ENCODE measurements at places on chromosomes 1 and 21.

- DNase-seq: no peak
Measured at GRCh38 chr1:3003941-3004270, 17.4 kb upstream of the ACTRT2 start.

DNA sequence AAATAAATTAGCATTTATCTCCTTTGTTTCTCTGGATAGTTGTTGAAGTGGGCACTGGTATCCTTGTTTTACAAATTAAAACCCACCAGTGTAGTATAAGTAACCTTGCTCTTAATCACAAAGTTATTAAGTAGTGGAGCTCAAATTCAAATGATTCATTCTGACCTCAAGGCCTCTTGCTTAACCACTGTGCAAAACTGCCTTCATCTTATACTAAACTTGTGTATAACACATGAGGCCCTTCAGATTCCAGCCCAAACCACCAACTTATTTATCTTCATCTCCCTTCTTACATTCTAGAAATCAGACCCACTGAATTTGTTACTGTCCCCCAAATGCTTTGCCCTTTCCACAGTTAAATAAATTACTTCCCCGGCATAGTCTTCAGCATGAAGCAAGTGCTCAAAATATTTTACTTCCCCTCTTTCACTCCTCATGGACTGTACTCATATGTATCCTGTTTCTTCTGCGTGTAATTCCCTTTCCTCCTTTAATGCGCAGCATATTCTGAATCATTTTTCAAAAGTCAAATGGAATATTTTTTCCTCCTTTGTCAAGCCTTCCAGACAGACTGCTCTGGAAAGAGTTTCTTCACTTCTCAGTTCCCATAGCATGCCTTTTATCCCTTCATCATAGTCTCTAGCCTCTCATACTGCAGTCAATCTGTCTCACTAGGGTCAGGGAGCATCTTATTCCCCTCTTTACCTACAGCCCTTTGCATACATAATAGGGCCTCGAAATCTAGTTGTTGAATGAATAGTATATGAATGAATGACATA, 19.0 kb upstream of the DNASE2B start:
- DNase-seq: no peak

- peak; percentile 53 for DNase-seq
Measured at GRCh38 chr1:36304970-36305914, 926 bp upstream of the SH3D21 start.

- DNase-seq: no peak
Measured at GRCh38 chr1:219507437-219507836, 105.5 kb downstream of the ZC3H11B start.

GRCh38 chr1:77830946-77831345, 51.5 kb downstream of the MIGA1 start:
- no peak for DNase-seq

- no peak for DNase-seq
Measured at GRCh38 chr1:42017259-42017658, 98.5 kb upstream of the HIVEP3 start.

DNA sequence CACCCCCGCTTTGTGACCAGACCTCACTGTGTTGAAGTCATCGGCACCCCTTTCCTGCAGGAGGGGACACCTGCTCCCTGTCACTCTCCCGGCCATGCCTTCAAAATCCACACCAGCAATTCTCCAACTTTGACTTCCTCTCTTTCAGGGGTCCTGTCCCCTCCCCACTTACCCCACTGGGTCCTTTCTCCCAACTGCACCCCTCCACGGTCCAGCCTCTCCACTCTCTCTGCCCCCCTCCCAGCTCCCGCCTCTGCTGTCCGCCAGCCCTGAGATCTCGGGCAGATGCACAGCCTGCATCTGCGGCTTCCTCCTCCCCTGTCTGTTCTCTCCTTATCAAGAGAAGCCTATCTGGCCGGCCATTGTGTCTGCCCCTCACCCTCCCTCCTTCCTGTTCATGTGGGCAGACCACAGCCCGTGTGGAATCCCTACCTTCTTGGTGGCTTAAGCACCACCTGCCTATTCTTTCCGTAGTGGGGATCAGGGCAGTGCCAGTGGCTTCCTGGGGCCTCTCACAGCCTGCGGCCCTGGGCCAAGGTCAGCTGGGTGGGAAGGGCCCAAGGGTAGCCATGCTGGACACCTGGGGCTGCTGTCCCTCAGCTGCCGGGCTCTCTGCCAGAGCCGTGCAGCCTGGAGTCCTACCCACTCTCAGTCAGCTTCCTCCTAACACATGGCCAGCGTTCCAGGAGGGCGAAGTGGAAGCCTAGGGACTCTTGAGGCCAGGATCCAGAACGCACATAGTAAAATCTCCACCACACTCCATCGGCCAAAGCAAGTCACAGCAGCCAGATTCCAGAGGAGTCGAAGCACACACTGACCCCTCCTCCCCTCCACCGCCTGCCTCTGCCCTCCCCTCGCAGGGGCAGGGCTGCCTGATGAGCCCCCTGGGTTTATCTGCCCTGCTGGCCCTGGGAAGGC, 5.1 kb upstream of the HES4 start:
- no peak for DNase-seq

GRCh38 chr1:166184897-166185296, 18.1 kb upstream of the FAM78B start:
- no peak for DNase-seq

DNA sequence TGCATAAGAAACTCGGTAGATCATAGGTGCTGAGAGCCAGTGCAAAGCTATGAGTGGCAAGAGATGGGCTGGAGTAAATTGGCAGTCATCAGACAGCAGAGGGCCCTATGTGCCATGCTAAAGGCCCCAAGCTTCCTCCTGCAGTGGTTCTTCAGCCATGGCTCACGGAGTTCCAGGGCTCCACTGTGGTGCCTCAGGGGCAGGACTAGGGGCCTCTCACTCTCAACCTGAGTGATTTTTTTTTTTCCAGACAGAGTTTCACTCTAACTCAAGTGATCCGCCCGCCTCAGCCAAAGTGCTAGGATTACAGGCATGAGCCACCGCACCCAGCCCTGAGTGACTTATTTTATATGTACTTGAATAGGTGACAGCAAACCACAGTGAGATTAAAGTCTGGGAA, 10.4 kb upstream of the GJA8 start:
- no peak for DNase-seq

Measured in activated T-cell treated with anti-CD3 and anti-CD28 coated beads, Interleukin-2, amount 50 U/mL, for 24 hours (primary cell).